ENCODE measurements at places on chromosomes 2 and 18.

GRCh38 chr2:239762106-239762505, 263.0 kb downstream of the NDUFA10 start:
- no peak for DNase-seq

DNA sequence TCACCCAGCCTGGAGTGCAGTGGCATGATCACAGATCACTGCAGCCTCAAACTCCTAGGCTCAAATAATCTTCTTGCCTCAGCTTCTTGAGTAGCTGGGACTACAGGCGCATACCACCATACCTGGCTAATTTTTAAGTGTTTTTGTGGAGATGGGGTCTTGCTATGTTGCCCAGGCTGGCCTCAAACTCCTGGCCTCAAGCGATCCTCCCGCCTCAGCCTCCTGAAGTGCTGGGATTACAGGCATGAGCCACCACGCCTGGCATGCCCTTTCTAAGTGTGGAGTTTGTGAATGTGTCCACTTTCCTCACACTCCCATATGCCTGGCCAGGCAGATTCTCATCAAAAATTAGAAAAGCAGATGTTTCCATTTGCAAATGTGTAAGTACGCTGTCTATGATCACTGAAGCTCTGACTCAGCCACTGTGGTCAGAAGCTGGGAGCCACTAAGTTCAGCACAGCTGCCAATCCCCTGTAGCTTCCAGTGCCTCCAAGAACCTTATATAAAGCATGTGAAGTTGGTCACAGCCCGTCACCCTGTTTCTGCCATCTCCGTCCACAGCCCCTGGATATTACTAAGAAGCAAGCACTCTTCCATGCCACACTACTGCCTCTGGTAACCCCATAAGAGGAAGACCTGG, 155.4 kb downstream of the FAM210A start:
- DNase-seq = peak; percentile 25

DNA sequence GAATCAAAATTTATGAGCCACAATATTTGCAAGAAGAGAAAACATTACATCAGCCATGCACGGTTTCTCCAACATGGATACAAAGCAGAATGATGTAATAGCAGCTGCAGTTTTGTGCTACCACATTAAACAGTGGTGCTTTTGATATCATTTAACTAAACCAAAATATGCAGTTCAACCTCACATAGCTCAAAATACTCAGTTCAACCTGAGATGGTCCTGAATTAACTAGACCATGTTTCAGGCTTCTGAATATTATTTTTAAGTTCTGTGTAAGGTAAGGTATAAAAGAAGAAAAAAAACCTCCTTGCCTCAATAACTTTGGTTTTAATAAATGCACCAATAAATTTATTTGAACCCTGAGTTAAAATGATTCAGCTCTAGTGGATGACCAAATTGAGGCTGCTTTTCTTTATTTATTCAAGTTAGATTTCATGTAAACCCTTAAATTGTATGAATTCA, 18.8 kb upstream of the TSPYL6 start:
- peak; percentile 3 for DNase-seq

GRCh38 chr18:22538426-22538825, 120.7 kb upstream of the CTAGE1 start:
- DNase-seq = no peak

DNA sequence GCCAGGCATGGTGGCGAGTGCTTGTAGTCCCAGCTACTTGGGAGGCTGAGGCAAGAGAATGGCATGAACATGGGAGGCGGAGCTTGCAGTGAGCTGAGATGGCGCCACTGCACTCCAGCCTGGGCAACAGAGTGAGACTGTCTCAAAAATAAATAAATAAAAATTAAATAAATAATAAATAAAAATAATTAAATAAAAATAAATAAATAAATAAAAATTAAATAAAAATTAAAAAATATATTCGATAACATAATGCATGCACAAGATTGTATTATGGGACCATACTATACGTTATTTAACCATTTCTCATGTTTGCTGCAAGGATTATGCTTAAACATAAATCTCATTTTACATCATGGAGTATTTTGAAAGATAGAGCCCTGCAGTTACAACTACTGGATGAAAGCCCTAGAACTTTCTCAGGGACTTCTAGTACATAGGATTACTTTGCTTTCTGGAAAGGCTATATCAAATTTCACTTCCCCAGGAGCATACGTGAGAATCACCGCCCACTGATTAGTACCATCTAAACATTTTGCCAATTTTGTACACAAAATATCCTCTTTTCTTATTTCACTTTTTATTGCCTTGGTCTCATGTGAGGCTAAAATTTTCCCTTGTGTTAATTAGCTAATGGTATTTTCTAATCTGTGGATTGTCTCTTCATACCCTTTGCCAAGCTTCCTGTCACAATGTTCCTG, 234.3 kb upstream of the LYPD1 start:
- DNase-seq = no peak

GRCh38 chr2:224009605-224010315, 29.3 kb downstream of the SERPINE2 start:
- DNase-seq = no peak

DNA sequence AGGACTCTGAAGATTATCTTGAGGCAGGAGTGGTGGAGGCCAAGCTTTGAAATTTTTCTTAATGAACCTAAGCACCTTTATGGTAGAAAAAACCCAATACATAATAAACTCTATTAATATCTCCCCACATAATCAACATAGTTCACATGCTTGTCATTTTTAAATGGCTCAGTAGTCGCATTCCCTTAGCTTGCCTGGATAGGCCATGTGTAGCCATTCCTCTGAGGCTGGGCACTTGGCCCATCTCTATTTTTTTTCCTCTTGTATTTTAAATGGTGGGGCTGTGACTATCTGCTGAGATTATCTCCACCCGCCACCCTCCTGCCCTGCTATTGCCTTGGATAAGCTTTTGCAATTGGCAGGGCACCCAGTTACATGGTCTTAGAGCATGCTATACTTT, 143.1 kb downstream of the FHOD3 start:
- no peak for DNase-seq

GRCh38 chr2:122366969-122367645, 611.7 kb downstream of the TSN start:
- DNase-seq = no peak

GRCh38 chr2:197965756-197966155, 161.4 kb downstream of the PLCL1 start:
- no peak for DNase-seq

DNA sequence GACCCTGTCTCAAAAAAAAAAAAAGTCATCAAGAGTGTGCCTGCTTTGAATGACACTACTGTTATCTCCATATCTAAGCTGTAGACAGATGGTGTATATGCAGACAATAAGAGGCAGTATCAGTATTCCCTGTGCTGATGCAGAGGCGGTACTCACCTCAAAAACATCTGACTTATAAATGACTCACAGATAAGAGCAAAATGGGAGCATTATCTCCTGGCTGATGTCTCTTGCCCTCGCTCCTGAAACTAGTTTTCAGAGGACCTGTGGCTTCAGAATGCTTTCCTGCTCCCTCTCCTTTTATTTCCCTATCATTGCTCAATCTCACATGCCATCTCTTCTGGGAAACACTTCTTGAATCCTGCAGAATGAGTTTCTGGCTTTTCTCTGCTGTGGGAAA, 289.6 kb downstream of the PTPRM start:
- DNase-seq = no peak

- no peak for DNase-seq
Observed at GRCh38 chr2:145855142-145855541, 1335.2 kb upstream of the ZEB2 start.

GRCh38 chr2:121558329-121558728, 27.6 kb downstream of the RNU4ATAC start:
- no peak for DNase-seq

- no peak for DNase-seq
Observed at GRCh38 chr2:41707790-41708451, 339.9 kb upstream of the PKDCC start.

GRCh38 chr2:30932870-30933269, 125.6 kb upstream of the CAPN13 start:
- DNase-seq = no peak

DNA sequence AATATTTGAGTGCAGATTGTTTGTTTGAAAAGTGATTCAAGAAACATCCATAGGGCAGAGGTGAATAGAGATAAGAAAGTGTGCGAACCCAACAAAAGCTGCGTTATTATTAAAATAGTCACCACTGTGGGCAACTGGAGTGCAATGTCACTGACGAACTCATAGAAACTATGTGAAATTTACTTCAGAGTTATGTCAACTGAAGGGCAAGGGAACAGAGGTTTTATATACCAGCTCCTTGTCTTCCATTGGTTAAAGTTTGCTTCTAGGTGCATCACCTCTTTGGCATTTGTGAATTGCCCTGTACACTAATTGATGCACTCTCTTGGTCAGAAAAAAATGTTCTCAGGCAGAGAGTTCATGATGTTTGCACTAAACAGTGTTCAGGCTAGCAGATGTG, 110.5 kb upstream of the NYAP2 start:
- no peak for DNase-seq

- DNase-seq = no peak
Observed at GRCh38 chr2:96111257-96111640, 5.1 kb downstream of the ADRA2B start.
